ENCODE measurements at places on chromosomes 11 and 22. TPM values are rescaled to one million over a fixed set of nuclear protein-coding genes. Genes with fewer than 3 reads are reported as not detected.

The GAB2 gene
- total RNA-seq: 4.6 TPM

The INTS4 gene
- total RNA-seq: 20.4 TPM

The NNMT gene
- total RNA-seq: 244 TPM

The FOLR3 gene
- total RNA-seq: not detected

The MS4A6A gene
- total RNA-seq: not detected

The CLMP gene
- 15.2 TPM for total RNA-seq

The UBASH3B gene
- 38.2 TPM for total RNA-seq

The LRRC74B gene
- total RNA-seq: not detected

The LGALS12 gene
- total RNA-seq: not detected

The SERPING1 gene
- total RNA-seq: 0.78 TPM

The OR10A2 gene
- not detected for total RNA-seq

The DDT gene
- total RNA-seq: 180 TPM
